ENCODE measurements at places on chromosomes 2 and 18. TPM values are rescaled to one million over a fixed set of nuclear protein-coding genes. Genes with fewer than 3 reads are reported as not detected.

Gene R3HDM1
- total RNA-seq: 36.7 TPM

Gene AOX1
- 5.1 TPM for total RNA-seq

Gene ABCG8
- total RNA-seq: not detected

Gene UGT1A9
- not detected for total RNA-seq

Gene GYPC
- not detected for total RNA-seq

Gene ZC3H6
- 10.0 TPM for total RNA-seq

Gene SLC39A6
- total RNA-seq: 14.8 TPM

Gene DARS1
- 54.3 TPM for total RNA-seq

Gene EMILIN1
- total RNA-seq: 1.6 TPM

Gene KIF5C
- 0.23 TPM for total RNA-seq

Gene FASTKD2
- 12.0 TPM for total RNA-seq

Gene TMEM37
- total RNA-seq: 1.2 TPM

Gene APLF
- 4.5 TPM for total RNA-seq

Gene ANKRD30B
- not detected for total RNA-seq

Gene CCDC150
- total RNA-seq: 9.8 TPM

Gene DOK6
- not detected for total RNA-seq

Gene AGPS
- 107 TPM for total RNA-seq

Gene HOXD10
- total RNA-seq: not detected

Gene DQX1
- 1.3 TPM for total RNA-seq

Measured in PC-9 (cell line).